Fibroblast of skin of scalp (primary cell): ENCODE measurements at places on chromosomes 1 and 21.
A peak's percentile ranks its signal among the peaks of the same experiment; 100 is the strongest.

DNA sequence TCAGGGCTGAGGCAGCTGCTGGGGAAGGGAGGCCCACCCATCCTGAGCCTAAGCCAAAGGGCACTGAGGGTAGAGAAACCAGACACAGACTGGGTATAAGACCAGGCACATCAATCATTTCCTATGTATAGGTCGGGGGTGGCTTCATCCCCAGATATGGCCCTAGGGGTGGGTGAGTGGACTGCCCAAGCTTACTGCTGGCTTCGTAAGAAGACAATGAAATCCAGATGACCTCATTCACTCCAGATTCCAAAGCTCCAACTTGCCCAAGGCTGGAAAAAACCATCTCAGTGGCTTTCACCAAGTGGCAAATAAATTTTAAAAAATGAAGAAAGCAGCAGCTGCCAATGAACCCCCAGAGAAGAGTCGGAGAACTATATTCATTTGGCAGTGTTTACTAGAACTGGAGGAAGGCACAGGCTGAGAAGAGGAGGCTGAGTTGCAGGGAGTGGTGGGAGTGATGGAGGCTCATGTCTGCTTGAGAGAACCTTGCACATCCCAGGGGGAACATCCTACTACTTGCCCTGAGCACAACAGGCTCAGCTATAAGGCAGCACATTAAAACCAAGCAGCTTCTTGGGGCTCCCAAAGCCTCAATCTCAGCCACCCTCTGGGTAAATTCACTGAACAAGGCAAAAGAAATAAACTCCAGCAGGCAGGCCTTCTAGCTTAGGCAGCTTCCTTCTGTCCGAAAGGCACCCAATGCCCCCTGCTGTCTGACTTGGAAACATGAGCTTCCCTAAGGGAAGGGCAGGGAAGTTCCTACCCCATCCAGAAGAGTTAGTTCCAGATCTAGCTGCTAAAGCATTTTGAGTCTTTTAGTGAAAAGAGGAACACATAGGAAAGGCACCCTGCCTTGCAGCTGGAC, 14.1 kb downstream of the PEA15 start:
- DNase-seq = peak; percentile 77

DNA sequence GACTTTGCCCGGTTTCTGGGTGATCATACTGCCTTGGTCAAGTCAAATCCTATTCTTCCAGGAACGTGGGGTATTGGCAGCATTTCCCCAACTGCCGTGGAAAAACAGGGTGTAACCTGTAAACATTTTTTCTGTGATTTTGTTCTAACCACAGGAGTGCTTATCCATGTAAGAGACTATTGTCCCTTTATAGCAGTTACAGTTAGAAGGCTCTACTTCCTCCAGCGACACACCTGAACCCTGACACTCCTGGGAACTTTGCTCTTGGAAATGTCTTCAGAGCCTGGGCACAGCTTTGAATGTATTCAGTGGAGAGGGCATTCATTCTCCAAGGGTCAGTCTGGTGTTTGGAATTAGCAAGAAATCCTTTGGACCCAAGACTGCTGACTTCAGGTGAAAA, 26.4 kb upstream of the ARHGEF10L start:
- no peak for DNase-seq

DNA sequence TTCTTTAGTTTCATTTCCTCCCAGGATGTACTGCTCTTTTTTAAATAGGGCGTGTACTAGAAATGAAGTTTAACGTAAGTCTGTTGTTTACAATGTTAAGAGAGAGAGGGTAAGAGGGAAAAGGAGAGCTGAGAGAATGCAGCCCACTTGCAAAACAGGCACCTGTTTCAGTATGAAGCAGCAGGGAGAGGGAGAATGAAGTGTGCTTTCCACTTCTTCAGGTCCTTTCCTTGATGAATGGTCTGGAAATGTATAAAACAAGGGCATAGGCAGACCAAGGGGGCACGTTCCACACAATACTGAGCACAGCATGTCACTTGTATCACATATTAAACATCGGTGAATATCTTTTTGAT, 2.0 kb downstream of the KCNA3 start:
- DNase-seq = no peak

DNA sequence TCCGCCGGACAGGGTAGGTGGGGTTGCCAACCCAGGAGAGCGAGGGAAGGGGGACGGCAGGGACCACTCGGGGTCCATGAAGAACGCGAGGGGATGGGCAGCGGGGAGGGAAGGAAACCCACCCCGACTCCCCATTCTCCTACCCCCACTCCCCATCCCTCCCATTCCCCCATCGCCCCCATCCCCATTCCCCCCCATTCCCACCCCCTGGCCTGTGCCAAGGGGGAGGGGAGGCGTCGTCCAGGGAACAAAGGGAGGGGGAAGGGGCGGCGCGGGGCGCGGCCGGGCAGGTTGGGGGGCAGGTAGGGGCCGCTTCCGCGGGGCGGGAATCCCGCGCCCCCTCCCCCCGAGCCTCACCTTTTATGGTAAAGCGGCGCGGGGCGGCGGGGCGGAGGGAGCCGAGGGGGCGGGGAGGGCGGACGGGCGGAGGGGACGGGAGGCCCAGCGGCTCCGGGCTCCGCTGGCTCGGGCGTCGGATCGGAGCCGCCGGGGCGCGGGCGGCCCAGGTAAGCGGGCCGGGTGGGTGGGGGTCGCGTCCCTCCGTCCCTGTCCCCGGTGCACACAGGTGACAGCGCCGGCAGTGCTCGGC, at the start of gene FBLIM1:
FBLIM1 (plus strand) TSS at position 453 of the 589 bp plus-strand sequence. CDS start 6,189 bp downstream, outside the sequence.
- peak; percentile 45 for DNase-seq

- no peak for DNase-seq
Measured at GRCh38 chr1:14320986-14321385, 277.5 kb upstream of the KAZN start.

- DNase-seq = peak; percentile 86
Measured at GRCh38 chr1:17502326-17502778, 37.1 kb upstream of the ARHGEF10L start.

DNA sequence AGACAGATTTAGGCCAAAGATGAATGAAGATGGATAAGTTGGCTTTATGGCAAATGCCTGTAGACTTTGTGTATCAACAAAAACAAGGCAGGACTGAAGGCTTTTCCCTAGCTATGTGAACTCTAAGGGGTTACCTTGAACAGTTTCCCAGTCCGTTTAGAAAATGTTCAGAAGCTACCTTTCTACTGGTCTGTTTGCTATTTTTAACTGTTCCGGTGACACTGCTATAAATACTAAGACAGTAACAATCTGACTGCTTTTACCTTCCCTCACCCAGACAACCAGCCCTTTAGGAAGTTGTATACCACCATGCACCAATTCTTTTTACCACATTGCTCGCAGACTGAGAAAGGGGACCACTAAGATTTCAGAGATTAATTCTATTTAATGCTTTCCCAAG, 102.2 kb downstream of the PHTF1 start:
- DNase-seq = no peak

DNA sequence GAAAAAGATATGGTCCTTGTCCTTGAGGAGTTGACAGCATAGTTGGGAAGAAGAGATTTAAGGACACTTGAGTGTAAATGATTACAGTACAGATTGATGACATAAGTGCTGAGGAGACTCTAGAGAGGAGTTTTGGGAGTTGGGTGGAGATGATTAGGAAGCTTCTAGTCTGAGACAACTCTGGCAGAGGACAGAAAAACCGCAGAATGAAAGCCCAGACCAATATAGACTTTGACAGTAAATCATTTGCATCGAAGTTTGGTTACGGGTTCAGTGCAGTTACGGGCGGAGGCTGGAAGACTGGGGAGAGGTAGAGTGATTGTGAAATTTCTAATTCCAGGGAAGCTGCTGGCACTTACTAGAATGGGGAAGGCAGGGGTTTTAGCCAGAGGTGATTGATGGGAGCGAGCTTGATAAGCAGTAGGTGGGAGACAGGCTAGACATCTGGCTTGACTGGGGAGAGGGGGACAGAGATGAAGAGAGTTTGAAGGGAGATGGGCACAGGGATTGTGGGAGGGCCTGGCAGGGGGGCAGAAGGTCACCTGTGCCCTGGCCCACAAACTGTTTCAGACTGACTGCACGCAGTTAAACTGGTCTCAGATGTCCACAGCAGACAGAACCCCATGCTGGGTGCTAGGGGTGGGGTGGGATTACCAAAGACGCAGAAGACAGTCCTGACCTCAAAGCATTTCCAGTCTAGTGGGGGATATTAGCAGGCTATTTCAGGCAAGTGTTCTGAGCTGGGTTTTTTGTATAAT, 20.1 kb downstream of the SH2D2A start:
- no peak for DNase-seq

GRCh38 chr21:23809573-23809972, 1797.7 kb downstream of the MRPL39 start:
- no peak for DNase-seq

- DNase-seq = no peak
Measured at GRCh38 chr21:46059195-46059594, 38.7 kb upstream of the COL6A2 start.
